ENCODE measurements at places on chromosomes 6 and 20.

- DNase-seq = no peak
These were observed 58.9 kb upstream of the RREB1 start for GRCh38 chr6:7048894-7049293.

DNA sequence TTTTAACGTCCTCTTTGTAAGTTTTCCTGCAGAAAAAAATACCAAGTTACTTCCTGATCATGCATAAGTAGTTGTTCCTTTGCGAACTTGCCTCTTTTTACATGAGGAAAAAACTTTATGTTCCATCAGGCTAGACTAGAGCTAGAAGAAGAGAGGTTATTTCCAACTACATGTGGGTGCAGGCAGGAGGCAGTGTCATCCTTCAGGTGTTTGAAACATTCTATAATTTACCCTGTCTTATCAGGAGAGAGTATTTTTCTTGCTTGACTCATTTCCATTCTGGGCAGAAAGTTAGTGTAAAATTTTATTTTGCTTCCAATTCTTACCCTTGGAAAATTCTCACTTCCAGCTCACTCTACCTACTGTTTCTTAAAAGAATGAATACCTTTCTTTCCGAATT, 28.5 kb upstream of the EPHA7 start:
- DNase-seq = no peak

DNA sequence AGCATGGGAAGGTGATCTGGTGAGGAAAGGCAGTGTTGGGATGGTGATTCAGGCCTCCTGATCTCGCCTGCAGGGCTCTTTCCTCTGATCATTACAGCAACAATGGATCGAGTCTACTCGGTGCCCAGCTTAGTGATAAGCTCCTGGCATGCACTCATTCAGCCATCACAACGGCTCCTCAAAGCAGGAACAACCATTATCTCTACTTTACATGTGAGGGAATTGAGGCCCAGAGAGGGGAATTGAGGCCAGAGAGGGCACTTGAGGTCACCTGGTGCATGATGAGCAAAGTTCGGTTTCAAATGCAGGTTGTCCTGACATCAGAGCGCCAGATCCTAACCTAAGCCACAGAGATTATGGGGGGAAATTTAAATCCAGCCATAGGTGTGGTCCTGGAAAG, 42.0 kb upstream of the BPIFA2 start:
- DNase-seq = no peak

DNA sequence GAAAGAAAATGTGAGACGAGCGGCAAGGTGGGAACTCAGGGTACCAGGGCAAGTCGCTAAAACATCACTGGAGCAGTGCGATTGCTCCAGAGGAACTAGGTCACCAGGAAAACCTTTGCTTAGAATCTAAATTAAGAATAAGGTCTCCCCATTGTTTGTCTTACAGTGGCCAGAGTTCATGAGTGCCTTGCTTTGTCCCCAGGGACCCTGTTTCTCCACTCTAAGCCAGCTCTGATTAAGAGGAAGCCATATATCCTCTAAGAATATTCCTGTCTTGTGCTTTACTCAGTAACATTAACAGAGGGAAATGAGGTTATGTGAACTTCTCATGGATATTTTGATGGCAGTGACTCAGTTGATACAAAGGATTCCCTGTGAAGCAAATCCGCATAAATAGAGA, 305.8 kb downstream of the CD83 start:
- DNase-seq = no peak
